ENCODE measurements at places on chromosomes 11 and 22.

DNA sequence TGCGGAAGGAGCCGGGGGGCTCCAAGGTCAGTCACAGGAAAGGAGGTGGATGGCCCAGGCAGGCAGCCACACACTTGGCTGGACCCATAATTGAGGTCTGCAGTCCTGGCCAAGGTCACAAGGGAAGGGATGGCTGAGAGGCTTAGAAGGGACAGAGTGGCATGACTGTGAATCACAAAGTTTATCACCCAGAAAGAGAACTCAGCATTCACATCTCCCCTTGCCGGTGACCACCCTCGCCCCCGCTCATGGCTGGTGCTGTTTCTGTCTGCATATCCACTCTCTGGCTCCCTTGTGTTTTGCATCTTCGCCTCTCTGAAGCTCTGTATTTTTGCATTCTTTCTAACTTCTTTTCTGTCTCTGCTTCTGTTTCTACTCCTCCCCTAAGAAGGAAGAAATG is 117.5 kb downstream of the FEZ1 start:
- DNase-seq, result no peak

GRCh38 chr11:132073787-132074186 is 703.4 kb downstream of the NTM start:
- no peak for DNase-seq

GRCh38 chr22:23828800-23829680 is 9.8 kb downstream of the DERL3 start:
- no peak for DNase-seq

DNA sequence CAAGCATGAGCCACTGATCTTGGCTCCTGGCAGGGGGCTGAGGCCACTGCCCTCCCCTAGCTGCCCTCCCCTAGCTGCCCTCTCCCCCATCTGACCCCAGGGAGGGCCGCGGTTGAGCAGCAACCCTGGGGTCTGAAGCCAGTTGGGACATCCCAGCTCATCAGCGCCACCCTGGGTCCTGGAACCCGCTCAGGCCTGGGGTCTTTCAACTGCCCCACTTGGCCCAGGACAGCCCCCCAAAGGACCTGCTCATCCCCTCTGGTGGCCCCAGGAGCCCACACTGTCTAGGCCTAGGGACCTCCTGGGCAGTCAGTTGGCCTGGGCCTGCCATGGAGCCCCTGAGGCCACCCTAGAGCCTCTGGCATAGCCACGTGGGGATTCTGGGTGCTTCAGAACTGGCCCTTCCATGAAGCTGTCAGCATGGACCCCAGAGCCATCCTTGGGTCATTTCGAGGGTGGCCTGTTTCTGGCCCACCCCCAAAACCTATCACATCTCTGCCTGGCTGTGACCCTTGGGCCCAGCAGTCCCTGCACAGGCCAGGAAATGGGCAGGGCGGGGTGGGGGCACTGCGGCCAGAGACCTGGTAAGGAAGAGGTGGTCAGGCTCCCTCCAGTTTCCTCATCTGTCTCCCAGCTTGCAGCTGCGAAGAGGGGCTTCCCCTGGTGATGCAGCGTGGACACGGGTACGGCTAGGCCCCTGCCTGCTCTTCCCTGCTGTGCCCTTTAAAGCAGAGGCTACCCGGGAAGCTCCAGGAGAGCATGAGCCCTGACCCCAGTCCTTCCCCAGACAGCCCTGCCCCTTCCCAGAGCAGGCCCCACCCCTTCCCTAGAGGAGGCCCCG is 37.9 kb downstream of the MUC2 start:
- no peak for DNase-seq

- DNase-seq, result no peak
Observed at GRCh38 chr11:85627332-85627997, at the start of gene DLG2. Gene DLG2 (minus strand): TSS chr11:85627344.

- DNase-seq, result no peak
Observed at GRCh38 chr11:78312712-78313111, 104.9 kb downstream of the GAB2 start.

- DNase-seq, result no peak
Observed at GRCh38 chr11:132123854-132124835, 753.7 kb downstream of the NTM start.

- DNase-seq, result no peak
Observed at GRCh38 chr11:113587308-113587739, 112.1 kb upstream of the DRD2 start.

DNA sequence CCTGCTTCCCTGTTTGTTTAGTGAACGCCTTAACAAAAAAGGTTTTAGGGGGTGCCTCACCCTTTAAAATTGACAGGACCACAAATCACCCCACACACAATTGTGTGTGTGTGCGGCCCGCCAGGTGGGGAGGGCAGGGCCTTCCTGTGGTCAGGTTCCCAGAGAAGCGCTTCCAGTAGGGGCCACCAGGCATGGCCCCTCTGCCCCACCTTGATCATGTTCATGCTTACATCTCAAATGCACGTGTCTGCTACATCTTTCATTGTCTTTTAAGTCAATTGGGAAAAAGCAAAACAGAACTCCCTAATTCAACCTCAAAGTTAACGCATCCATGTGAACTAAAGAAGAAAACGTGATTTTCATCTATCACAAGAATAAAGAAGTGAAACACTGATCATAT is 1335.3 kb downstream of the TBC1D22A start:
- DNase-seq, result no peak

DNA sequence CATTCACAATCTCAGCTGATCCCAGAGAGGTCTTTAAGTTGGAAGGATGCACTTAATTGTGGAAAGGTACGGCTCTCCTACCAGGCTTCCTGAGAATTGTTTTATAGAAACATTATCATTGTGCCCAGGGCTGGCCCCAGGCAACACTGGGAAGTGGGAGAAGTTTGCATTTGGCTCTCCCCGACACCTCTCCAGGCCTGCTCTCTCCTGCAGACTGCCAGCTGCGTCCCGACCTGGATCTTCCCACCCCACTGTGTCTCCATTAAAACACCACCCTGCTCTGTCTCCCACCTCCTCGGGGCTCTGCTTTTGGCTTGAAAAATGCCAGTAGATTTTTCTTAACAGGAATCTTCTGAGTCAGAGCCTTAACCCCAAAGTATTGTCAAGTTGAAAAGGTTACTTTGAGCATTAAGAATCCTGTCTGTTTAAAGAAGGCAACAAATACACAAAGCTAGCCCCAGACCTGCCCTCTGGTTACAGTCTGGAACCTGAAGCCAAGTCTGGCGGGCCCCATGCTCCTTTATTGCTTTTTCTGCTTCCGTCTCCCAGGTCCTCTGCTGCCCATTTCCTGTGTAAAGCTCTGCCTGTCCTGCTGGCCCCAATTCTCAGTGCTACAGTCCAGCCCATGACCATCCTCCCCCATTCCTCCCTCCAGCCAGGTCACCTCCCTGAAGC is 530.2 kb downstream of the SOX6 start:
- no peak for DNase-seq

- no peak for DNase-seq
Observed at GRCh38 chr11:32280339-32280738, 155.0 kb downstream of the WT1 start.

DNA sequence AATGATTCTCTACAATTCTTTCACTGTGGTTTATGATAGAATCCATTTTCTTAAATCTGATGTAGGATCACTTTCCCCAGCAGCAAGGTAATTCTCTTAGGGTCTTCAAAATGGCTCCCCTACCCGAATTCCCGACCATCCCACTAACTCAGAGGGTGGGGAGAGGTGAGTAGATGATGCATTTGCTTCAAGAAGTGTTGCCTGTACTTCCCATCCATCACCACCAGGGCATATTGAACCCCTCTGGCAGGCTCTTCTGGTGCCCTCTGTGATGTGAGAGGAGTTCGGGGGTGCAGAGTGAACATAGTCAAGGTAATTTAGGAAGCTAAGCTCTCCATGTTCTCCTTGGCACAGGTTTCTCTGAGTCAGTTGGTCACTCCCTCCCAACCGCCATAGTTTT is 52.3 kb downstream of the ZNRF3 start:
- no peak for DNase-seq

DNA sequence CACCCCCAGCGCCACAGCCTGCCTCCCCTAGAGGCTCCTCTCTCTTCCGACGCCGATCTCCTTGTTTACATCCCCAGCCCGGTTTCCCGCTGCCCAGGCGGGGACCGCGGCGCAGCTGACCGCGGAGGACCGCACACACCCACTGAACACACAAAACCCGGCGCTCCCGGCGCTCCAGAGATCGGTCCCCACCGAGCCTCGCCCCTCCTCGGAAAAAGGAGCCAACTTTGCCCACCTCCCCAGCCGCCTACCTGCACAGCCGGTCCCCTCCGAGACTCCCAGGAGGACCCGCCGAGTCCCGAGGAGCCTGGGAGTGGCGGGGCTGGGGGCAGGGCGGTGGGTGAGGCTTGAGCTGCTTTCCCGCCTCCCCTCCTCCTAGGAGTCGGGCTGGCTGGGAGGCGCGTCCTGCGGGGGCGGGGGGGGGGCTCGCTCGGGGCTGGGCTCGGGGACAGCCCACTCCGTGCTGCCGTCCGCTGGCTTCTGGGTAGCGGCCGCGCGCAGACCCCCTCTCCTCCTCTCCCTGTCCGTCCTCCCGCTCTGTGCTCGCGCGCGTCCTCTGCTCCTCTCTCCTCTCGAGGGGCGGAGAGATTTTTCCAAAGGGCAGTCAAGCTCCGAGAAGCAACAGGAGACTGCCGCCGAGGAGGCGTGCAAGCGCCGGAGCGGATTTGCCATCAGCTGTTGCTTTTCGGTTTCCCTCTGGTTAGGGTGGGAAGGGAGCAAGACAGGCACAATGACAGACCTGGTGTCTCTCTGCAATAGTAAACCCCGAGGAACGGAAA is at the start of gene FXYD6:
Gene FXYD6, minus strand, starts transcription at position 318 of the 779 bp plus-strand sequence. CDS start 33,882 bp downstream, outside the sequence.
- DNase-seq, result no peak

DNA sequence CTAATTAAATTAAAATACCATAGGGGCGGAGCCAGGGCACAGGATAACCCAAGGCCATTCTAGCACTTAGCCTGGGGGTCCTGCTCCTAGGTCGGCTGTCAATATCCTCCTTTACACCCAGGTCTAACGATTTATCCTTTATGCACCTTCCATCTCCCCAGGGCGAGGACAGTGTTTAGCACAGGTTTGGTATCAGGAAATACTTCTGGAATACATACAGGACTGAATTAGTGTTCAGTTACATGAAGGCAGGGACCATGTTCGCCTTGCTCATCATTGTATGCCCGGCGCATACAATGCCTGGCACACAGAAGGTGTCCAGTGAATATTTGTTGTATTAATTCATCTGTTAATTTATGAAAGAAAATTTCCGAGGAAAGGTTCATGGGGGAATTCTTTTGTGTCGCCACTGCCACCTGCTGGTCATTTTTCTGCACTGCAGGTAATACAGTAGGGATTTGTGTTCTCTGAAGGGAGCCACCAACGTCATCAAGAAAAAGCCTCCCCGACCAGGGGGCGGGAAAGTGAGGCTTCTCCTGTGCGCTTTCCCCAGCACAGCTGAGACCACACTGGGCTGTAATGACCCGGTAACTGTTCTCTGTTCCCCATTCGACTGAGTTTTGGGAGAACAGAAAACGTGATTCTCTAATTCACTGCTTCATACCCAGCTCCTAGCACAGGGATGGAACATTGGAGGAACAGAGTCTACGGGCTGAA is 68.7 kb upstream of the ASPHD2 start:
- peak; percentile 62 for DNase-seq

GRCh38 chr11:132866783-132867545 is 665.3 kb downstream of the OPCML start:
- no peak for DNase-seq

GRCh38 chr22:28903729-28904128 is 20.4 kb downstream of the ZNRF3 start:
- no peak for DNase-seq

DNA sequence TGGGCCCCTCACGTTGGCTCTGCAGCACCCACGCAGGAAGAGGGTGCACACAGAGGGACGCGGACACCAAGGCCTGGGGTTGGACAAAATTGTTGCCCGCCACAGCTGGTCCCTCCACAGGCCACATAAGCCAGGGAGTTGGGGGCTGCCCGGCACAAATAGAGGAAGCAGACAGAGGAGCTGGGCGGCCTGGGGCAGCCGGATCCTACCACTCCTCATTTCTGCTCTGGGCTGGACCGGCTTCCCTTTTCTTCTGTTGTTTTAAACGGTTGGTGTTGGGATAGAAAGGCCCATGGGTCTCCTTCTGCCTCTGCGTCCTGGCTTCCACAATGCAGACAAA is 36.4 kb upstream of the LINC01488 start:
- no peak for DNase-seq

DNA sequence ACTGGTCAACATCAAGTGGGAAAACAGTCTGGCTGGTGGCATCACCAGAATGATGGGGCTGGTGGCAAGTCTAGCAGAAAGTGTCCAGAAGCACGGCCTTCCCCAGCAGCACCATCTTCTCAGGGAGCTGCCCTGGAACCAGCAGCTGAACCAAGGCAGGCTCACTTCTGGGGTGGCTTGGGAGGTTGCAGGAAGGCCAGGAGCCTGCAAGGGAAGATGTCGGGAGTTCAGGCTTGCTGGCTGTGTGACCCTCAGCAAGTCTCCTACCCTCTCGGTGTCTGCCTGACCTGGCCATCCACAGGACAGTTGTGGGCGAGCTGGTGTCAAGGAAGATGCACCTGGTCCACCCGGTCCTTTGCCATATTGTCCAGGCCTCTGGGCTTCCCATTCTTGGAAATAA is 2.3 kb upstream of the PNPLA5 start:
- no peak for DNase-seq

DNA sequence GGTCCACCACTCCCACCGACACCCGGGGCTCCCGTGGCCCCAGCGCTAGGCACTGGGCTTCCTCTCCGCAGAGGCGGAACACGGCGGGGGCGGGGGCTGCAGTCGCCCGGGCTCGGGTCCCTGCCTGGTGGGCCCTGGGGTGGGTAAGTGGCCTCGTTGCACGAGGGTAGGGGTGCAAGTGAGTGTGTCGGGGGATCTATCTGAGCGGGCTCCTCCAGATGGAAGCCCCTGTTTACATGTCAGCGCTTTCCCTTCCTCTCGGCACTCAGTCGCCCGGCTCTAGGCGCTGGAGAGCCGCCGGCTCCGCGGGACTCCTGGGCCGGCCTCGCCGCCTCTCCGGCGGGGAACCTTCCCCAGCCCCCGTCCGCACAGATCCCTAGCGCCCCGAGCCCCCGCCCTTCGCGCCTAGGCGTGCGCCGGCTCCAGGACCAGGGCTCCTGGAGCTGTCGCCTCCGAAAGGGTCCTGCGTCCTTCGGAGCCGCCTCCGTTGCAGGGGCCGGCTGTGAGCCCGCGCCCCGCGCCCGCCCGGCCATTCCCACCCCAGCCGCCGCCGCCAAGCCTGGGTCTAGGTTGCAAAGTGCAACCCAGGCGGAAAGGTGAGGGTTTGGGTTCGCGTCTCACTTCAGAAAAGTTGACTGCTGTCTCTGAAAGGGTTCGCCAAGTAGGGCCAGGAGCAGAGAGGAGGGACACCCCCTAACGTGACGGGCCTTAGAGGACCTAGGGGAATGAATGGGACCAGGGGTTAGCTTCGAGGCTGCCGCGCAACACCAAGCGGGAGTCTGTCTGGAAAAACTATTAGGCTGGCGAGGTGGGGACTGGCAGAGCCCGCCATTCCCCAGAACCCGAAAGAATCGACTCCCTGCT is 978 bp downstream of the FLI1 start:
- no peak for DNase-seq

Data from stimulated activated CD4-positive, alpha-beta T cell treated with anti-CD3 and anti-CD28 coated beads, Interleukin-12 subunit alpha, Interleukin-12 subunit beta, amount 100 ng/mL, for 4 hours (primary cell).